NCI-H2081 (cell line): ENCODE measurements at places on chromosomes 5 and 9.

GRCh38 chr9:134373953-134374300, 47.7 kb downstream of the RXRA start:
- DNase-seq: no peak

GRCh38 chr5:12522116-12522515, 617.9 kb upstream of the CTNND2 start:
- no peak for DNase-seq

DNA sequence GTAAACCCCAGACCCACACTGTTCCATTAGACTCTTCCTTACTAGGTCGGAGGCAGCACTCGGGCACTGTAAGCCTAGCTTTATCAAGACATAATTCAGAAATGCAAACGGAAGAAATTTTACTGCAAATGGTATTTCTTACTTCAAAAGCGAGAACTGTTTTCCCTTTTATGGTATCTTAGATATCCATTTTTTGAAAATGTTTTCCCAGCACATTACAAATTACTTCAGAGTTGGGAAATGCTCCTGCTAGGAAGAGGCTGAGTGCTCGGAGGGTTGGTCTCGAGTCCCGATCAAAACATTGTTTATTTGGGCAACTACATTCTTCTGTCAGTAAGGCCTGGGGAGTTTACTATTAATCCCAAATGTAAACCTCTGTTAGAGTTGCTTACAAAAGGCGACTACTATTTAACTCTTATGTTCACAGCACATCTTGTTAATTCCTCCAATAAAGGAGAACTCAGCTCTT, 332.9 kb downstream of the CWC27 start:
- no peak for DNase-seq

DNA sequence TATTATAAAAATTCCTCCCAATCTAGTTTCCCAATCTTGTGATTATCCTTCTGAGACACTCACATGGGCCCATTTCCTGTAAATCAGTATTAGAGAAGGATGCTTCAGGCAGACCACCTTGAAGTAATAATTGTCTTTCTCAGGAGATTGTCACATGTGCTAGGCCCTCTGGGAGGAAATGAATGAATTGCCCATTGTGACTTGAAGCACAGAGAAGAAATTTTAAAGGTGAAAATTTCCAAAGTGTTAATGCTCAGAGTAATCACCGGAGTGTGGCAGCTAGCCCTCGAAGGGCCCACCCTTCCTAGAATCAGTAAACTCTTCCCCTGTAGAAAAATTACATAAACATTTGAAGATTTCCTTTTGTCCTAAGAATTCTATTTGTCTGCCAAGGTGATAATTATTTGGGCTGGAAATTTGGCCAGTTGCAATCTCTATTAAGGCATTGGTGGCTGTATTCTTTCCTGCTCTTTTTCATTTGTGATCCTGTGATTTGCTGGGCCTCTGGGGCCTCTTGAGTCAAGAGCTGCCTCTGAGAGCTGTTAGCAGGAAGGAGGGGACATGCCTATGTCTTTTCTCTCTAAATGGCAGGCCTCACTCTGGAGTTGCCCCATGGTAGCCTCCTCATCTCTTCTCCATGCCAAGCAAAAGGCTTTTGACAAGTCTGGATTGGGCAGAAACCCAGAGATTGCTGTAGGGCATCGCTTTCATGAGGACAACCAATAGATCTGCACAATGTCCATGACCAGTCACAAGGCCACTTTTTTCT, 371.5 kb upstream of the ACTBL2 start:
- DNase-seq: no peak

DNA sequence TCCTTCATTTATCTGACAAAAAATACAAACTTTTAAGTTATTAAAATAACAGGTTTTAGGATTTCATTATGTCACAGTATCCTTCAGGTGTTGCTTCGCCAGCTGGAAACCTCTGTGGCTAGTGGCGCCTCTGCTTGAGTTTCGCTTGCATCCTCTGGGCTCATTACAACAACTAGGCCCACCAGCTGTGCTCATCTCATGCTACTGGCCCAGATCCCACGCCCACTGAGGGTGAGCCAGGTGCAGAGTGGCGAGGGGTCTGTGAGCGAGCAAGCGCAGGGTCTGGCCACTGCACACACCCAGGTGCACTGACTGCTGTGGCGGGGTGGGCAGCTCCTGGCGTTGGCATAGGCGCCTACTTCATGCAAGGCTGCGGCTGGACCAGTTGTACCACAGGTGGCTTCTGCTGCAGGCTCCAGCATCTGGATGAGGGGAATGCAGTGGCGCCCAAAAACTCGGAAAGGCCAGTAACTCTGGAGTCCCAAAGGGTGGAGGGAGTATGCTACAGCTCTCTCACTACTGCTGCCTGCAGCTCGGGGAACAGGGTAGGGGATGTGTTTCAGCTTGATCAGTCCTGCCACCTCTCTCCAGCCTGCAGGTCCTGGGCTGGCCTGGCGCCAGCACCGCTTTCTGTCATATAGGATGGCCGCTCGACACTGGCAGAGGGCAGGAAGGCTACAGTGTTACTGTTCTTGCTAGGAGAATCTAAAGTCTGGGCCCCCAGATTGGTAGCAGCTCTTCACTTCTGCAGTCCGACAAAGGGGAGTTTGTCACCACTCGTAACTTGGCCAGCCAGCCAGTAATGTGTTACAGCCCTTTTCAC, 452.1 kb downstream of the TUSC1 start:
- no peak for DNase-seq
